ENCODE measurements at places on chromosomes 4 and X. TPM values are rescaled to one million over a fixed set of nuclear protein-coding genes. Genes with fewer than 3 reads are reported as not detected.

GRCh38 chr4:83075311-83076095, 39.0 kb downstream of the PLAC8 start:
- no peak for DNase-seq

DNA sequence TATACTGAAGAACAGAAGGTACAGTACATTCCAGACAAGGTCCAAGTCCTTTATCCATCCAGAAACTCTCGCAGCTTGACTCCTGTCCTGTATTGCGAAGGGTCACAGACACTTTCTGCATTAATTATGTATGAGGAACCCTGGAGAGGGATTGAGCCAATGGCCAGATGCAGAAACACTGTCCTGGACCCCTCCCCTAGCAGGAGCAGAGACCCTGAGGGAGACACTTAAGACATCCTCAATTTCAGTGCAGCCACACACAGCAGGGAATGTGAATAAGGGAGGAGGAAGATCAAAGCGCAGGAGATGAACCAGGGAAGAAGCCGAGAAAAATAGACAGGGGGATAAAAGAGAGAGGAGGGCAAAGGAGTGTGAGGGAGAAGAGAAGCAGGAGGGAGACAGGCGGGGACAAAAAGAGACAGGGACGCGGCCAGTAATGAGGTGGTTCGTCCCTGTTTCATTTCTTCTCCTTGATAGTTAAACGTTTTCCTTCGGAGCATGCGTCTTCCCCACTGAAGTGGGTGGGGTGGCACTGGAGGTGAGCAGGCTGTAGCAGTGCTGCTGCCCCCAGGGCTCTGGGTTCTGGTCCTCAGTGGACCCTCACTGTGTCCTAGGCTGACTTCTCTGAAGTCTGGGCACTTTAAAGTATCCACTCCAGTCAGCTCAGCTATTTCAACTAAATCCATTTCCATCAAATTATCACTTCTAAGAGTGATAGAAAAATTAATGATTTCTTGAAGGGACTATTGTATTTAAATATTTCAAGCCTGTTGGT, 356.4 kb upstream of the NOCT start:
- DNase-seq, result no peak

- no peak for DNase-seq
Measured at GRCh38 chr4:85774000-85774399, 299.1 kb downstream of the ARHGAP24 start.

GRCh38 chrX:23765449-23765848, 17.5 kb upstream of the SAT1 start:
- no peak for DNase-seq

DNA sequence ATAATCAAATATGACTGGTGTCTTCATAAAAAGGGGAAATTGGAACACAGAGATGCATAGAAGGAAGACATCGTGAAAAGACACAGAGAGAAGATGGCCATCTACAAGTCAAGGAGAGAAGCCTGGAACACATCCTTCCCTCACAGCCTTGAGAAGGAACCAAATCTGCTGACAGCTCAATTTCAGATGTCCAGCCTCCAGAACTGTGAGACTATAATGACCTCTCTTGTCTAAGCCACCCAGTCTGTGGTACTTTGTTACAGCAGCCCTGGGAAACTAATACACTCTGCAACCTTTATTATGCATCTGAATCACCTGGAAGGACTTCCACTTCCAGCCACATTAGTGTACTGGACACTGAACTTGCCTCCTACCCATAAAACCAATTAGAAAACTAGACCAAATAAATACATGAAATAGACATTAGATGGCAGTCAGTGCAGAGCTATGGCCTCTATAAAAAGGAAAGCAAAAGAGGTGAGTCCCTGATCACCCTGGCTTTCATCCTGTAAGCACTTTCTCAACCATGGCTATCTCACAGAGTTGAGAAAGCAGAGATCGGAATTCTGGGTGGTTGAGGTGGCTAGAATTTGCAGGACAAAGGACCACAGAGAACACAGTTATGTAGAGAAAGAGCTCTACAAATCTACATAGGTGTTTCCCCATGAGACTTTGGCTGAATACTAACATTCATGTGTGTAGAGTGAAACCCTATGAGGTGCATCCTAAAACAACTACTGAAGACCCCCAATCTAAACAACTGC, 25.7 kb downstream of the GAB3 start:
- DNase-seq, result no peak

DNA sequence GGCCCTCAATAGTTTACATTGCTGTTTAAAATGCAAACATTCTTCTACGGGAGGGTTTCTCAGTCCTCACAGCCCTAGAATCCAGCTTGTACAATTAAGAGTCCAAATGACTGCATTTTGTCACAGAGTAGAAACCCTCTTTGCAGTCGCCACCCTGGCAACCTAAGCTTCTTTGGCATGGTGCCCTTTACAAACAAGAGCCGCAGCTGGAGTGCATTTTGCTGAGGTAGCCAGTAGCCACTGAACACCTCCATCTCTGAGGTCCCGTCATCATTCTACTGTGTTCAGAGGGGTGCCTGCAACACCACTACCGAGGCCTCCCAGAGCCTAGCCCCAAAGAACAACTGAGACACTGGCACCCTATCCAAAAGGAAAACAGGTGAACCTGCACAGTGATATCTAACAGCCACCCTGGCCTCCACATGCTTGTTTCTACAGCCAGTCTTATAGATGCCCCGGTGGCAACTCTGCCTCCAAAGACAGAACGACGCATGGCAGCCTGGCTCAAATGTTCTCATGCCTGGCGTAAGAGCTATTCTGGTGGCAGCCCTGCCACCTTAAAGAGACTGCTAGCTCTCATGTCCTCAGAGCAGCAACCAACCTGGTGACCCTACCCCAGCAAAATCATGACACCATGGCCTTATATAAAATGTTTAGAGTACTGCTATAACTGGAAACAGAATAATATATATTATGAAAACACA, 801.9 kb downstream of the TECRL start:
- DNase-seq, result no peak

DNA sequence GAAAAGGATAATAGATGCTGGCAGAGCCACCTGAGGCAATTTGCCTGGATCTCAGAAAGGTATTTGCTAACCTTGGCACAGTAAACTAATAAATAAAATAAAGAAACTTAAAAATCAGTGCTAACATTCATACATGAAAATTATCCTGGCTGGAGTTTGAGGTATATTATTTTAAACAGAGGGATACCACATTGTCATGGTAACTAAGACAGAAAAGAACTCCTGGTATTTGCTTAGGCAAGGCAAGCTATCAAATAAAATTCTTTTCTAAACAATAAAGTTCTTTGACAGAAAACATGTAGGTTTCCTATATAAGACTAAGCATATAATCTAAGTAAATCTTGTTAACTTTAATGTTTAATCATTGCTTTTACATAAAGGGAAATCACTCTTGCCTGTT, 218.8 kb downstream of the MAGEB17 start:
- DNase-seq, result no peak

- DNase-seq, result no peak
Measured at GRCh38 chr4:183926950-183927349, 21.8 kb downstream of the STOX2 start.

GRCh38 chr4:152807294-152807829, 27.6 kb downstream of the ARFIP1 start:
- no peak for DNase-seq

DNA sequence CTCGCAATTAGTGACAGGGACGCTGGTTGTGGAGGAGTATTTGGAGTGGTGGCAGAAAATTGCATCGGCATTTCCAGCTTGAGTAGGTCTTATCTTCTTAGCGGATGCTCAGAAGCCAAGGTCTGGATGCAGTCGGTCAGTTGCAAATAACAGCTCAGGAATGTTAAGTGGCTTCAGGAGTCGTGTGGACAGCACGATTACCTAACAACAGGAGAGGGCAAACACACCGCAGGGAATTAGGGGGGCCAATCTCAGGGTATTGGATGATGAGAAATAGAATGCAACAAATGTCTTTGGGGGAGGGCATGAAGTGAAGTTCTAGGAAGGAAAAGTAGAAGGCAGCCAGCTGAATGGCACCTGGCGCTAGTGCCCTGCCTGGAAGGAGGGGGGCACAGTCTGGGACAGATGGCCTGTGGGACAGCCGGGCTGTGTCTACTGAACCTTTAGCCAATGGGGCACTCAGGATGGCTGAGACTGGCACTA, 11.8 kb downstream of the RASL11B start:
- DNase-seq, result no peak

Gene ARL13A
- not detected for polyA plus RNA-seq

DNA sequence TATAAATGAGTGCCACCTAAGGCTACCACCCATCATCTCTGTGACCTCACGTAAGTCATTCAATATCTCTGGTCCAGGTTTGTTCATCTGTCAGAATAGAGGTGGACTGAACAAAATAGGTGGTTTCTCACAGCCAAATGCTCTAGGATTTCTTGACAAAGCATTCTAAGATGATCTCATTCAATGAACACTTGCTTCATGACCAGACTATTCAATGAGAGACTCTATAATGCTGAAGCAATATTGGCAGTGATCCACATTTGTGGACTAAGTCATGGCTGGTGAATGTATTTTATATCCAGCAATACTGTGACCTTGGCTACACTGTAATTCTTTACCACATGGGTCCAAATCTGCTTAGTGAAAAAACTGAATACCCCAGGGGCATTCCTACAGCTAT, 37.9 kb downstream of the LDB2 start:
- no peak for DNase-seq

- no peak for DNase-seq
Measured at GRCh38 chrX:6959006-6959405, 188.5 kb upstream of the STS start.

Gene MUC7
- polyA plus RNA-seq, result not detected

Gene FGF13
- 25.9 TPM for polyA plus RNA-seq

Gene FOXR2
- not detected for polyA plus RNA-seq

DNA sequence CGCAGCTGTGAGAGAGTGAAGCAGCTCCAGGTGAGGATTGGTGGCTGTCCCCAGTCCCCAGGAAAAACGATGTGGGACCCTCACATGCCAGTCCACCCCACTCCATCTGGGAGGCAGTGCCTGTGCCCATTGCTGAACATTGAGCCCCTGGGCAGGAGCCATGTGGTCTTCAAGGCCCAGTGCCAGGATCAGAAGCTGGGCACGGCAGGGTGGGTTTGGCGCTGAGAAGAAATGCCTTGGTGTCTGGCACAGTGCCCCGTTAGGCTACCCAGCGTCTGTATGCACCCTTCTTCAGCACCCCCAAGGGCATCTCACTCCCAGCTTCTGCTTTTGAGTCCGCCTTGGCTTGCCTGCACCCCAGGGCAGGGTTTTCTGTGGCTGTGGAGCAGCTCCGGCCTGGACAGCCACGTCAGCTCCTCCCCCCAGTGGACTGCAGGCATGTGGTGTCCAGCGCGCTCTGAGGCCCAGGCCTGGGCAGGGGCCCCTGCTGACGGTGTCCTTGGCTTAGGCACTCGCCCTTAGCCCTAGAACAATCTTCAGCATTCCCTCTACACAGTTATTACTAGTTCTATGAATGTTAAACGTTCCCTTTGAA, 28.6 kb downstream of the RGS12 start:
- no peak for DNase-seq

GRCh38 chrX:44891642-44892041, 18.7 kb downstream of the KDM6A start:
- DNase-seq, result no peak

Gene SLIT2
- 48.1 TPM for polyA plus RNA-seq

Gene NPY1R
- 20.6 TPM for polyA plus RNA-seq

DNA sequence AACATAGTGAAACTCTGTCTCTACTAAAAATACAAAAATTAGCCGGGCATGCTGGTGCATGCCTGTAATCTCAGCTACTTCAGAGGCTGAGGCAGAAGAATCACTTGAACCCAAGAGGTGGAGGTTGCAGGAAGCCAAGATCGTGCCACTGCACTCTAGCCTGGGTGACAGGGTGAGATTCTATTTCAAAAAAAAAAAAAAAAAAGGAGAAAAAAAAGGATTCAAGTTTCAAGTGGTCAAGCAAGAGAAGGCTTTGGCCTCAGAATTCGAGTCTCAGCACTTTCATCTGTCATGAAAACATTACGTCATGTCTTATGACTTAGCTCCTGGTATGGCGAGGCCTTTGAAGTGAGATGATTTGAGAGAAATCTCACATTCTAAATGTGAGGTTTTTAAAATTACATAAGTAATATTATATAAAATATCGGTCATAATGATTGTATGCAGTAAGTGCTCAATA, 21.2 kb upstream of the DHRSX start:
- no peak for DNase-seq

DNA sequence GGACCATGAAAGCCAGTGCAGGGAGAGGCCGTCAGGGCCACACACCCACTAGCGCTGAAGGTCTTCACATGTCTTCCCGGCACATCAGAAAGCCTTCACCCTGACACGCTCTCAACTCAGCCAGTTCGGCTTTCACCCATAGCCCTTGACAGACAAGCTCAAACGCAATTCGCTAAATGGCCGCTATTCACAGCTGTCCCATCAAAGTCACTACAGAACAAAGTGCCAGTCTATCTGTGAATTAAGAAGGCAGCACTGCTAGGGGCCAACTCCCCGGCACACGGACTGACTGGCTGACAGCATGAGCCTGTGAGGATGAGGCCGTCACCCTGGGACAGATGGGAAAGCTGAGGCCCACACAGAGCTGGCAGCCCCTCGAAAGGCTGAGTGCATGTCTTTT, 45.7 kb downstream of the ACOX3 start:
- no peak for DNase-seq

Gene RGN
- 34.9 TPM for polyA plus RNA-seq

Gene GPR34
- 4.2 TPM for polyA plus RNA-seq

Gene IGFBP7
- 663 TPM for polyA plus RNA-seq

GRCh38 chr4:88705805-88706492, 8.3 kb upstream of the NAP1L5 start:
- DNase-seq, result no peak
